ENCODE measurements at places on chromosomes 16 and 17. TPM values are rescaled to one million over a fixed set of nuclear protein-coding genes. Genes with fewer than 3 reads are reported as not detected.

- no peak for DNase-seq
Observed at GRCh38 chr17:3635474-3636153, 436 bp downstream of the SHPK start.

GRCh38 chr17:32914181-32914580, 13.8 kb upstream of the TMEM98 start:
- no peak for DNase-seq

DNA sequence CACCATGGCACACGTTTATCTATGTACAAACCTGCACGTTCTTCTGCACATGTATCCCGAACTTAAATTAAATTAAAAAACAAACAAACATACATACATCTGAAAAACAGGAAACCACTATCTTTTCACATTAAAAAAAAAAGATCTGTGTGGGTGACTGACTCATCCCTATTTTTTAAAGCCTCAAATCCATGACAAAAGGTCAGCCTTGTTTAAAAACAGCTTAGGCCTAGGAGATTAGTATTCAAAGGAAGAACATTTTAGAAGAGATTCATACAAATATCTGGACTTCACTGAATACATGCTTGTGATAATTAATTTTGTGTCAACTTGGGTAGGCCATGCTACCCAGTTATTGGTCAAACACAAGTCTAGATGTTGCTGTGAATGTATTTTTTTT, 4.7 kb upstream of the PRKAR1A start:
- no peak for DNase-seq

DNA sequence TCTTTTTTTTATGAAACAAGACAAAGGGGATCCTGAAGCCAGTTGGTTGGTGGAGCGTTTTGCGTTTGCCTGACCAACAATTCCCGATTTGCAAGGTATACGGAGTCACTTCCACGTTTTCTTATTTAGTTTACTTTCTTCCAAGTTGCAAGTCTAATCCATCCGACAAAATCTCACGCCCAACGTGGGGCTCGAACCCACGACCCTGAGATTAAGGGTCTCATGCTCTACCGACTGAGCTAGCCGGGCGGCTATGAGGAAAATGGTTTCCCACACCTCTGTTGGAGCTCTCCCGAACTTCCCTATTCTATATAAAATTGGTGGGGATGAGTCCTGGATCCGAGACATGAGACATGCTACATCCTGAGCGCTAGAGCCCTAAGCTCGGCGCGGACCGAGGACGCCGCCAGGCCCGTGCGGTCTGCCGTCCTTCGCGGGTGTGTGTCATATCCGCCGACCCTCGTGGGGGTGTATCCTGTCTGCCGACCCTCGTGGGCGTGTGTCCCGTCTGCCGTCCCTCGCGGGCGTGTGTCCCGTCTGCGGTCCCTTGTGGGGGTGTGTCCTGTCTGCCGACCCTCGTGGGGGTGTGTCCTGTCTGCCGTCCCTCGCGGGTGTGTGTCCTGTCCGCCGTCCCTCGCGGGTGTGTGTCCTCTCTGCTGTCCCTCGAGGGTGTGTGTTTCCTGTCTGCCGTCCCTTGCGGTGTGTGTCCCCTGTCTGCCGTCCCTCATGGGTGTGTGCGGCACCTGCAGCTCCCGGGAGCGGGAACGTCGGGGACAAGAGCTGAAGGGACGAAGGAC, 22.6 kb downstream of the ZNF213 start:
- no peak for DNase-seq

GRCh38 chr16:2481676-2482075, 6.7 kb downstream of the TBC1D24 start:
- no peak for DNase-seq

DNA sequence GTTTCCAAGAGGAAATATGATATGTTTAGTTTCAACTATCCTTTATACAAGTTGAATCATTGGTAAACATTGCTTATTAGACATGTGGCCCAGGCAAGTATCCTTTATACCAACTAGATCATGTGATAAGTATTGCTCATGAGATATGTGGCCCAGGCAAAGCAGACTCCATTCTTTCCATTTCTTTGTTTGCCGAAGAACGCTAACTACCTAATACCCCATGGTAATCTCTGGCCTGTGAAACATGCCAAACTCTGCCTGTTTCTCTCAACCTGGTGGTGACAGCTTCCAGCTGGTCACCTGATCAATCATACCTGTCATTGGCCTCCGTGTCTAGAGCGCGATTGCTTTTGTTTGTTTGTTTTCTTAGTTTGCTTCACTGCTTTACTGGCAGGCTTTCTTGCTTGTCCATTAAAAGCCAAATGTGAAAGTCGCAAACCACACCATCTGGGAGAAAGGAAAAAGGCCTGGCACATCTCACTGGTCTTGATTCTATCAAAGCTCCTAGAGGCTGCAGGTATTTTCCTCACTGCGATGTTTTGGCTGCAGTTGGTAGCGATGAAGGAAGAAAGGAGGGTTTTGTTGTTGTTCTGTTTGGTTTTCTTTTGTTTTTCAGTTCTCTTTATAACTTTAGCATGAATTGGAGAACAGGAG, 686.2 kb downstream of the KCNJ2 start:
- DNase-seq: no peak

DNA sequence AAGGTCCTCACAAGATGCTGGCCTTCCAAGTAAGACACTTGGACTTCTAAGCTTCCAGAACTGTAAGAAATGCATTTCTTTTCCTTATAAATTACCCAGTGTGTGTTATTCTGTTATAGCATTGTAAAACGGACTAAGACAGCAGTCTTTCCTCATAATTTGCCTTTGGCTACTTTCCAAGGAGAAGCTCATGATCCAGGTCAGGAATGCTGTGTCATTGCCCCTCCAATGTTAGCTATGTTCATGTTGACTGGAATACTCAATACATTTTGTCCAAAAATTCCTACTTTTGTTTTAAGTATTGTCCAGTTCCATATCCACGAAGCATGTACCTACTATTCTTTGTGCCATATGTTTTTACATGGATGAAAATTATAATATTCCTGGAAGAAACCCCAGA, 234.6 kb downstream of the HS3ST3A1 start:
- DNase-seq: no peak

GRCh38 chr17:17322516-17323510, 19.6 kb downstream of the NT5M start:
- DNase-seq: no peak

DNA sequence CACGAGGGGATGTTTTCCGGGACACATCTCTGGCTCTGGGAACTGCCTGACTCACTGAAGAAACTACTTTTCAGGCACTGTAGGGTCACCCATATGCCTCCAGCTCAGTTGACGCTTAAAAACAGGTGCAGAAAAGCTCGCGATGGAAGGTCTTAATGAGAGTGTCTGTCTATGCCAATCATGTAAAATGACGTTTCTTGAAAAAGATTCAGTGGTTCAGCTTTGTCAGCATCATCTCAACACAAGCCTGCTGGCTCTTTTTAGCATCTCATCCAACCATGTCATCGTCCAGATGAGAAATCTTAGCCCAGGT, 27.5 kb downstream of the OR1D5 start:
- no peak for DNase-seq

DNA sequence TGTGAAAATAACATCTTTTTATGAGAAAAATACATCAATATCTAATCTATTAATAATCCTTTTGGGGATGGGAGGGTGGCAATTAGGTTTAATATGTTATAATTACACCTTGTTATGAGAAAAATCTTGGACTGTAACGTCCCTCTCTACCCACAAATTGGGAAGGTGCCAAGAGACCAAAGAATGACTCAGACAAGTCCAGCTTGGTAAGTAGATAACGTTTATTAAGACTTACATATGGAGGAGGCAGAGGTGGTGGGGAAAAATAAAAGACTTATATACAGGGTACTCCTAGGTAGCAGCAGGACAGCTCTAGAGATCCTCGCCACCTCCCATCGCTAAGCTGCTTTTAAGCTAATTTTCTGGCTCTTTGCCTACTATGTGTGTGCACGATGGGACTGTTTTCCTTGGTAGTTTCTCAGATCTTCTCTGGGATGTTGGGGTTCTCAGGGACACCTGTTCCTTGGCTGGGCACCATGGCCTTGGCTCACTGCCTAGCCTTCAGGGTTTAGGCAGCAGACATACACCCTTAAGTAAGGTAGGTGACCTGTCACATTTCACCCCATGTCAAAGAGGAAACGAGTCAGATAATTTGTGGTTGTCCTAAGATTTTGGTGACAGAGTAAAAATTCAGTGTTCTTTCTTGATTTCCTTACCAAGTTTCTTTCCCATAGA, 31.5 kb downstream of the RBL2 start:
- no peak for DNase-seq

- DNase-seq: no peak
Observed at GRCh38 chr17:77887110-77887463, 71.4 kb upstream of the TNRC6C start.

DNA sequence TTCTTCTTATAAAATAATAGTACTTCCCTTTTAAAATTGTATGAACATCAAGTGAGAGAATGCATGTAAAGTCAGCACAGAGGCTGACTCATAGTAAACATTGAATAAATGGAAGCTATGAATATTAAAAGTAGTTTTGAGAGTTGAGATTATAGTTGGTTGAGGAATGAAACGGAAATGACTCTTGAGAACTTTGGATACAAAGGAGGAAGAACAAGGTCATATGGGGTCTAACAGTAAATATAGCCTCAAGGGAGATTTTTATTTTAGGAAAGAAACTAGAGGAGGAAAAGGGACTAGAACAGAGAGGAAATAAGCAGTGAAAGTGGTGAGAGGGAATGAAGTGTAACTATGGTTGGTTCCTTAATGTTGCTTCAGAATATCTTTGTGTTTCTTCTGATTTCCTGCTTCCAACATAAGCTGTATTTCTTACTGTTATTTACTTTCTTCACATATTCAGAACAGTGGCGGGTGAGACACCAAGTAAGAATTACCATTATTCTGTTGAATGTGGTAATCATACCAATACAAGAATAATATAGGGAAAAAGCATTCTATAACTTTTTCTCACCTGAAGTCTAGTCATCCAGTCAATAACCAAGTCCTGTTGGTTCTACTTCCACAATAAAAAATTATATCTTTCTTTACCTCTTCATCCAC, 165.1 kb downstream of the CHD9 start:
- DNase-seq: no peak

DNA sequence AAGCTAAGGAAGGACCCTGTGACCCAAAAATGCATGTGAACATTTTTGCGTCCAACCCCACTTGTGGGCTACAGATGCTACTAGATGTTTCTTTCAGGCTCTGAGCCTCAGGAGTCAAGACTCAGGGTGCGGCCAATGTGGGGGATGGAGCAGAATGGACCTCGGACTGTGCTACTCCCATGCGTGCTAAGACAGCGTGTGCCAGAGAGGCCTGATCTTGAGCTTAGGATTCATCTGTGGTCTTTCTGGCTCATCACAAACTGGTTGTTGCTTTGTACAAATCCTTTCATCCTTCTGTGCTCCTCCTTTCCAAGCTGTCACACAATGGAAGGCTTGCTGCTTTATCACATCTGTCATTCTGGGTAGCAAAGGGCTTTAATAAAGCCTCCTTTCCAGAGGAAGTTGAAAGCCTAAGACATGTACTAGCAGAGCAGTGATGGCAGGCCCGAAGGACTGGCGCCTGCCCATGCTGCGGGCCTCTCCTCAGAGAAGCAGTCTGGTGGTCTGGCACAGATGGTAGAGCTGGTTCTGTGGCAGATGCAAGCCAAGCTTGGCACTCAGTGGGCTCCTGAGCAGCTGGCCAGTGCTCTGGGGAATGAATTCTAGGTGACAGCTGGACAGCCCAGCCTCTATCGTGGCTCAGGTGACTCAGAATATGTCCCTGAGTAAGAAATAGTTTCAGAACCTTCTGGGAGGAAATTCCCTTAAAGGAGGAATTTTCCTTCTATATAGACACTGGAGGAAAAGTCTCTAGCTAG, 27.8 kb downstream of the COG4 start:
- DNase-seq: no peak

DNA sequence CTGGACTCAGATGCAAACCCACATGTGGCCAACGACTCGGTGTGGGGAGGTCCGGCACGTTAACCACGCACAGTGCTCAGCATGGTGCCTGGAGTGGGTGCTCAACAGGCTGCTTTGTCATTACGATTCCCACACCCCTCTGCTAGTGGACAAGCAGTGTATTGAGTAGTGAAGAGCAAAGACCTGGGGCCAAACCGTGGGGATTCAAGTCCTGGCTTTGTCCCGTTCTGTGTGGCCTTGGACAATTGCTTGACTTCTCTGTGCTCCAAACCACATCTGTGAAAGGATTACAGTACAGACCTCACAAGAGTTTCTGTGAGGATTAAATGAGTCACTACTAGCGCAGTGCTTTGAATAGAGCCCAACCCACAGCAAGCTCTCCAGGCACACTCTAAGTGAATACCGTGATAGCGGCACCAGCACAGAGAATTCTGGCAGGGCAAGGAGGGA, 33.8 kb downstream of the TRPV2 start:
- no peak for DNase-seq

- no peak for DNase-seq
Observed at GRCh38 chr17:77097631-77098180, 43.1 kb upstream of the SEC14L1 start.

DNA sequence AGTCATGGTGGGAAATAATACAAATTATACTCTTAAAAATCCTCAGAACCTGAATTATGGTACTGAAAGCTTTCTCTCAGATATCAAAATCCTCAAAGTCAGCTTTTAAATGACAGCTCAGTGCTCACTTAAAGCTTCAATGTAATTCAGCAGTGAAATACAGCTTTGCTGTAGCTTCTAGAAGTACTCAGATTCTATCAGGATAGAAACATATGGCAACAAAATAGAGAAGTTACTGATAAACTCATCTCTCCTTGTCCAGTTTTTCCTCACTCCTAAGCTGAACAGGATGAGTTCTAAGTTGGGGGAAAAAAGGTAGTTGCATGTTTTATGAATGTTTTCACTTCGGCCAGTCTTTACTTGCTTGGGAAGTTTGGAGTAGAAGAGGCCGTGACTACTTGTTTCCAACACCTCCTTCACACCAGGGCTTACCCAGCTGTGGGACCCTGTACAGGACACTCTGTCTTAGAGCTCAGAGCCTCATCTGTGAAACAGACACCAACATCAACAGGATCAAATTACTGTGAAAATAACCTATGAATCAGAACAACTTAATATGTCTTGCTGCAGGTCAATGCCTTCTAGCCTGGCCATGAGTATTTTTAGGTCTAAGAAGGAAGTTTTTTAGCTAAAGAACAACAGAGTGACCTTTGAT, 30.2 kb downstream of the OGFOD1 start:
- no peak for DNase-seq

GRCh38 chr17:58338841-58339754, 10.5 kb upstream of the TSPOAP1 start:
- no peak for DNase-seq

The KRTAP1-1 gene
- polyA plus RNA-seq: not detected

The NECAB2 gene
- 7.5 TPM for polyA plus RNA-seq

The MRPL58 gene
- polyA plus RNA-seq: 43.2 TPM

The FOXL1 gene
- polyA plus RNA-seq: 0.03 TPM

The HAS3 gene
- 32.1 TPM for polyA plus RNA-seq

The MPV17L gene
- polyA plus RNA-seq: 5.4 TPM

The UMOD gene
- not detected for polyA plus RNA-seq

The BRIP1 gene
- polyA plus RNA-seq: 2.8 TPM

Data from H1 (cell line).